ENCODE measurements at places on chromosomes 4 and X.

DNA sequence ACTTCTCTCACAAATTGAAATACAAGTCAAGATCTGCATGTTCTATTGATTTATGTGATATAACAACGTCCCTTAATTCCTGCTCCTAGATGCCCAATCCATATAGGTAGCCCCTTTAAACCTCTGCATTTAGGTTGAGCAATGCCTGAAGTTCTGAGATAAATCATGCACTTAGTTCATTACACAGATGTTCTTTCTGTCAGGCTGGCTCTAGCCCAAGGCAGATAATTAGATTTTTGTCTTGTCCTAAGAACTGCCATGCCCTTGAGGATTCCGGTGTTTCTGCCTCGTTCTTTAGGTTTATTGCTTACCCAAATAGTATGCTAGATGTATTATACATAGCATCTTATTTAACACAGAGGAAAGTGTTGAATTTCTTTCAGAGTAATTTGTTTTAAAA is 143.1 kb downstream of the TRAM1L1 start:
- DNase-seq, result no peak

- no peak for DNase-seq
Measured at GRCh38 chrX:14359316-14359715, 170.0 kb upstream of the GLRA2 start.

DNA sequence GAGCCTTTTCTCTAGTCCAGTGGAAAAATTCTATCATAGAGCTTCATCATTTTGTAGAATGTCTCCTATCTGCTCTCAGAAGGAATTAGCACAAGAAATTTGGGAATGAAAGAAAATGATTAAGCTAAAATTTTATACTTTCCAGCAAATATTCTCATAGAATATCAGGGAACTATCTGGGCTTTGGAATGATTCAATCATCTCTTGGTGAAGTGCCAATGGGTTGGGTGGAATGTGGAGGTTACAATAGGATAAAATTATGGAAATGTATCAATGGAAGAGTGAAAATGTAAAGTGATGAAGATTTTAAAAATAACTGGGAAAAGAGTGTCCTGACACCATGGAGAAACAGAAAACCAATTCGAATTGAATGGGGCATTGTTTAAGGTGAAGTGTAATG is 119.0 kb upstream of the MID1 start:
- DNase-seq, result no peak

DNA sequence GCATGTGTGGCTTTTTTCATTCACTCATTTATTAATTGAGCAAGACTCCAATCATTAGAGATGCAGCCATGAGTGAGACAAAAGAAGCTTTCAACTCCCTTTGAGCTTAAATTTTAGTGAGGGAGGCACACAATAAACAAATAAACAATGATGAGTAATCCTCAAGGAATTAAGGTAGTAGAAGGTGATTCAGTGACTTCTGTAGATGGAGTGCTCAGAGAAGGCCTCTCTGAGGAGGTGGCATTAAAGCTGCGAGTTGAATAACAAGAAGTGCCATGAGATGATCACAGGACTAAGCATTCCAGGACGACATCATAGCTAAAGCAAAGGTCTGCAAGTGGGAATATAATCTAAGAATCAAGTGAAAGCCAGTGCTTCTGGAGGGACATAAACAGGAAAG is 77.6 kb downstream of the NWD2 start:
- no peak for DNase-seq

- no peak for DNase-seq
Measured at GRCh38 chr4:163540977-163541376, 46.5 kb downstream of the TMA16 start.

- DNase-seq, result no peak
Measured at GRCh38 chrX:100883654-100884053, 9.5 kb upstream of the NOX1 start.

GRCh38 chrX:9122519-9123245 is 88.8 kb upstream of the FAM9B start:
- no peak for DNase-seq
